ENCODE measurements at places on chromosomes 4 and X. TPM values are rescaled to one million over a fixed set of nuclear protein-coding genes. Genes with fewer than 3 reads are reported as not detected.

The KLF3 gene
- total RNA-seq, result 30.0 TPM

The DCTD gene
- 24.4 TPM for total RNA-seq

The GLRA3 gene
- total RNA-seq, result 6.9 TPM

The SSX2 gene
- total RNA-seq, result not detected

The SORBS2 gene
- total RNA-seq, result 156 TPM

The RASSF6 gene
- total RNA-seq, result not detected

The PPP3CA gene
- total RNA-seq, result 103 TPM

The PRDX4 gene
- 27.2 TPM for total RNA-seq

The H2BW2 gene
- not detected for total RNA-seq

The MAGEA12 gene
- total RNA-seq, result not detected

The CNKSR2 gene
- 243 TPM for total RNA-seq

The MUC7 gene
- total RNA-seq, result not detected

The DCAF8L2 gene
- total RNA-seq, result not detected

The JCHAIN gene
- total RNA-seq, result not detected

The TEX13B gene
- total RNA-seq, result not detected

The GASK1B gene
- 8.8 TPM for total RNA-seq

The EXOC1L gene
- total RNA-seq, result not detected

The PAGE2B gene
- total RNA-seq, result not detected

The TNIP3 gene
- not detected for total RNA-seq

The GPR143 gene
- total RNA-seq, result 1.3 TPM

The IL15 gene
- 0.94 TPM for total RNA-seq

The HELT gene
- 1.6 TPM for total RNA-seq

The AFF2 gene
- 124 TPM for total RNA-seq

The PPBP gene
- 1.6 TPM for total RNA-seq

The CSN2 gene
- total RNA-seq, result not detected

The GPM6B gene
- total RNA-seq, result 362 TPM

The BGN gene
- 4.7 TPM for total RNA-seq

The SERTM2 gene
- not detected for total RNA-seq

The AMTN gene
- total RNA-seq, result not detected

The NPY1R gene
- 40.4 TPM for total RNA-seq

The CHRDL1 gene
- 36.9 TPM for total RNA-seq

The LDB2 gene
- total RNA-seq, result 133 TPM

The CXCL3 gene
- total RNA-seq, result not detected

The NLRP2B gene
- 0.31 TPM for total RNA-seq

Measured in parietal lobe (tissue), 2 donors.